ENCODE measurements at places on chromosomes 16 and 17.

GRCh38 chr17:60989379-60989778 lies 311.7 kb downstream of the BCAS3 start:
- DNase-seq: no peak

DNA sequence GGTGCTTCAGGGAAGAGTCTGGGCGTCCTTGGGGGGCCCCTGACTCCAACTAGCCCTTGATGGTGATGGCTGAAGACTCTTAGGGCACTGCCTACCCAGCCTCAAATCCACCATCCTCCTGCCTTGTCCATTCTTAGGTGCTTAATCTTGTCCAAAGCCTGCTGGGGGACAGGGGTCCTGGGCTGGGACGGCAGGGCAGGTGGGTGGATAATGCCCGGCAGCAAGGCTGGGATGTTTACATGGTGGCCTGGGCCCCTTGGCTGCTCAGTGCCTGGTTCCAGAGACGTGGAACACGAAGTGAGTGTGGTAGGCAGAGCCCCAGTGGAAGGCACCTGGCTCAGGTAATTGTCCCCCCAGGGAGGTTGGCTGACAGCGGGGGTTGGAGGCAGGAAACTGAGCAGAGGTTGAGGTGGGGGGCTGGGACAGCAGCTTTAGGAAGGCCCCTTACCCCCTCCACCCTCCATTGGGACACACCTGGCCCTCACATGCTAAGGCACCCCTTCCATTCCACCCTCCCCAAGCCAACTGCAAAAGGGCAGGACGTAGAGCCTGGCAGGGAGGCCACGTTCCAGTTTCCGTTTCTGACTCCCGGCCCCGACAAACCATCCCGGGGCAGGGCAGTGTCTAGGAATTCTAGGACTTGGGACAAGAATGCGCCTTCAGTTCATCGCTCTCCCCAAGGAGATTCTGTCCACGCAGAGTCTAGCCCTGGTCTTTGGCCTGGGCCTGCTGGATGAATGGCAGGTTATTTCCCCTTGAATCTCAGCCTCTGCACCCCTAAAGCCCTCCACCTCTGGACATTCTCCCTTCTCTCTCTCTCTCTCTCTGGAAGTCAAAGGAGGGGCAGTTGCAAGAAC lies 1.9 kb downstream of the FOXJ1 start:
- no peak for DNase-seq

GRCh38 chr16:62970851-62971250 lies 934.6 kb upstream of the CDH8 start:
- DNase-seq: no peak

- DNase-seq: no peak
These were observed 116.6 kb downstream of the PRKCB start for GRCh38 chr16:23952128-23952970.

GRCh38 chr16:79452671-79453070 lies 147.9 kb downstream of the MAF start:
- no peak for DNase-seq
